ENCODE measurements at places on chromosomes 1 and 21.

DNA sequence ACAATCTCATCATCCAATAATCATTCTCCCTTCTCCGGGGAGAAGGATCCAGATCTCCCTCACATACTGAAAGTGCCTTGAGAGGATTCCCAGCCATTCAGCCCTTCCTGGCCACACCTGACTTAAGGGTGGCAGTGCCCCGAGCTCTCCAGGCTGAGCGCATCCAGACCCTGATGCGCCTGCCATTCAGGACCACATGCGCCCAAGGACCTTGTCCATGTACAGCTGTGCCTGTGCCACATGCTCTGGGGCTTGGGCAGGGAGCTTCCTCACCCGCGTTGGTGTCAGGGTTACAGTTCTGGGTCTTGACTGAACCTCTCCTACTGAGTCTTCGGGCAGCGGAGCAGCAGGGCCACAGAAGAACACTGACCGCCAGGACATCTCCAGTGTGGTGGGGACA is 121.1 kb downstream of the KIAA0319L start:
- DNase-seq = no peak

GRCh38 chr1:85621430-85621829 is 40.9 kb downstream of the CCN1 start:
- DNase-seq = no peak

- DNase-seq = no peak
Observed at GRCh38 chr1:2556678-2557481, 709 bp downstream of the TNFRSF14 start.

- DNase-seq = no peak
Observed at GRCh38 chr1:50080904-50081586, 27.7 kb upstream of the ELAVL4 start.

- no peak for DNase-seq
Observed at GRCh38 chr1:201062511-201063091, 39.1 kb upstream of the KIF21B start.

GRCh38 chr1:185080422-185080821 is 35.1 kb downstream of the RNF2 start:
- no peak for DNase-seq

GRCh38 chr1:218660678-218661053 is 315.5 kb downstream of the TGFB2 start:
- DNase-seq = no peak

- DNase-seq = no peak
Observed at GRCh38 chr1:97489834-97490233, 431.0 kb downstream of the DPYD start.
